NB4 (cell line): ENCODE measurements at places on chromosomes 7 and 10.

DNA sequence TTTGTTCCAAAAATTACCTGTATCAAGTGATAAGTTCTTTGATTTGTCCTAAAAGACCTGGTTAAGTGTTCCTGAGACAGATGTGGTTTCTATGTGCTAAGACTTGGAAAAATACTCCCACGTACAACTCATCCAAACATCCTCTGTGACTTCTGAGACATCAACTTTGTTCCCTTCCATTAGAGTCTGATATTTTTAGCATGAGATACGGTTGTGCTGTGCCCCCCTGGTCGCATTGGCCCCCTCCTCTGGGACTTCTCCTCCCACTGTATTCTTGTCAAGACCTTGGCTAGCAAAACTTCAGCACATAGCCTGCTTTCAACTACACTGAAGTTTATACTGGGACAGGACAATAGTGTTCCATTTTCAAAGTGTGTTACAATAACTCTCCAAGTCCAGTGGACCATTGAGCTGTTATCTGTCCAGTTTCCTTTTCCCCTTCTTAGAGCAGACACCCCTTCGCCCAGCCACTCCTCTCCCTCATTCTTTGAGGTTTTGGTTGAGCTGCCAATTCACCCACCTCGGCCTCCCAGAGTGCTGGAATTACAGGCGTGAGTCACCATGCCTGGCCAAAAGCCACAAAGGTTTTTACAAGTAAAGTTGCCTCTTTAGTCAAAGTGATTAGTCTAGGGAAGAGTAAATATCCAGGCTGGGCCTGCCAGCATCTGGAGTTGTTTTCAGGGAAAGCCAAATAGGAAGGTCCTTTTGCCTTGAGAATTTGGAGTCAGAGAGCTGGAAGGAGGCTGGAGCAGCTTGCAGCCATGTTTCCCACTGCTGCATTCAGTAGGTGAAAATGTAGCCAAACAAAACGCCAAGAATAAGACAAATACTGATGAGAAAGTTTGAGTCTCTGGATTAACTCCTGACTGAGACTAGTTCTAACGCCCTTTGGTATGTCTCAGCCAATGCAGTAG, 17.8 kb upstream of the PDLIM1 start:
- peak; percentile 80 for DNase-seq

- no peak for DNase-seq
Observed at GRCh38 chr7:106629516-106629915, 31.4 kb downstream of the CCDC71L start.

DNA sequence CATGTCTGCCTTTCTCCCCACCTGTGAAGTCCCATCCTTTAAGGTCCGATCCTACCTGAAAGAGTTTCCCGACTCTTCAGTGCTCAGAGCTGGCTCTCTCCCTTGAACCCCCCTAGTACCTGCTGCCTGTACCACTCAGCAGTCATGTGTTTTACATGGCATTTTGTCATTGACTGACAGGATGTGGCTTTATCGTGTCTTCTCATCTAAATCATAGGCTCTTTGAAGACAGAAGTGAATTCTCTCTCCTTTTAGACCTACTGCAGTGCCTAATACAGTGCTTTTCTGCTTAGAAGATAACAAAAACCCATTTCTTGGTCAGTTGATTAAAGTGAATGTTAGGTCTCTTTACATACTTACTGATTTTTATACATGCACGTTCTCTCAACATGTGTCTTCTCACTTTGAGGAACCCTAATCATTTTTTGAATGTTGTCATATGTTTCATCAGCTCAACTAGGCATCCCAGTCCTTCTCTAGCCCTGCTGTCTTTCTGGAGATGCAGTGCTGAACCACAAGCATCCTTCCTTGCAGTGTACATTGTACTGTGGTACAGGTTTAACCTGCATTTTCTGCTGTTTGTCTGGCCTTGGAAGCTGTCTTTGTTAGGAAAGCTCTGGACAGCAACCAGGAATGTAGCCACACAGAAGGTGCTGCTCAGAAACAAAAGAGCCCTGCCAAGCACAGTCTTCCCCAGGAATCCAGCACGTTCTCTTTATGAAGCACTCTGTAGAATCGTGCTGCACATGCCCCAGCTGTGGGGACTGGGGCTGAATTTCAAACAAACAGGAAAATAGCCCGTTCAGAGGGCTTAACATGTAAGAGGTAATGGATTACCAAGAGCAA, 28.1 kb upstream of the LRRC4 start:
- no peak for DNase-seq

DNA sequence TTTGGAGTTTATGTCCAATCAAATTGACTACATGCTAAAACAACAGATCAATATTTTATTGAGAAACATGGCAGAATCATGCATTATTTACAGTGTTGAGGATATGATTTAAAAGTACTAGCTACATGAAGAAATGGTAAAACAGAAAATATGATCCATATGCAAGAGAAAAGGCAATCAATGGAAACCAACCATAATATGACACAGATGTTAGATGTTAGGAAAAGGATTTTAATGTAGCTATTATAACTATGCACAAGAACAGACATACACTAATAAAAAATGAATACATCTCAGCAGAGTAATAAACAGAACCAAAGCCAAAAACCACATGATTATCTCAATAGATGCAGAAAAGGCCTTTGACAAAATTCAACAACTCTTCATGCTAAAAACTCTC, 166.2 kb upstream of the CACNA2D1 start:
- no peak for DNase-seq

DNA sequence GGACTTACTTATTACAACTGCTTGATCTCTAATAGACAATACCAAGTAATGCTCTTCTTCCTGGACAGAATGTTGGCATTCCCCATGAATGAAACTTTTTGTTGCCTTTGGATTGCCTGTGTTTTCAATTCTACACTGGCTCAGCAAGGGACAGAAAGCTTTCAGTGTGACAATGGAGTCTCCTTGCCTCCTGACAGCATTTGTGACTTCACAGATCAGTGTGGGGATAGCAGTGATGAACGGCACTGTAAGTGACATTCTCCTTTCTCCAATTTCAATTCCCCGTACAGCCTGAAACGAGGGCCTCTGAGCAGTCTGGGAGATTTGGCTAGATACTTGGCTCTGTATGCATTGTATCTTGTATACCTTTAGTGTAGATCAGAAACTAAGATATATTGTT, 290 bp downstream of the MALRD1 start:
- DNase-seq: no peak

DNA sequence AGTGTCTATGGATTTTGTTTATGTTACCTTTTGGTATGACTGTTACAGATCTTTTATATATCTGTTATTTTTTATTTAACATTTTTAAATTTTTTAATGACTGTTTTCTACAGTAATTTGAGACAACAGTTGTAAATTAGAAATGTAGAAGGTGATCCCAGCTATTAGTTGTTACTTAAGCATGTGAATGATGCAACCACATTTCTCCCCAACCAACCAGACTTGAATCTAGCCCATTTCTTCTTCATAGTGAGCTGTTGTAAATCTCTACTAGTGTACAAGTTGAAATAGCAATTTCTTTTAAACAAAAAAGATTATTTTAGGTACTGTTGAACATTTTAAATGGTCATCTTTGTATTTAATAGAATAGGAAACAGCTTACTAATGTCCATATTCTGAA, 18.0 kb downstream of the TMEM106B start:
- DNase-seq: no peak

DNA sequence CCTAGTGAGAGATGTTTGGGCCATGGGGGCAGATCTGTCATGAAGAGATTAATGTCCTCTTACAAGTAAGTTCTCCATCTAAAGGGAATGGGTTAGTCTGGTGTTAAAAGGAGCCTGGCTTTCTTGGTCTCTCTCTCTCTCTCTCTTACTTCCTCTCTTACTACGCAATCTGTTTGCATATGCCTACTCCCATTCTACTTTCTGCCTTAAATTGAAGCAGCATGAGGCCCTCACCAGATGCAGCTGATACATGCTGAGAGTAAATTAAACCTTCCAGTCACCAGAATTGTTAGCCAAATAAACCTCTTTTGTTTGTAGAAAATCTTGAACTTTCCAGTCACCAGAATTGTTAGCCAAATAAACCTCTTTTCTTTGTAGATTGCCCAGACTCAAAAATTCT, 884.1 kb downstream of the NRG3 start:
- no peak for DNase-seq

DNA sequence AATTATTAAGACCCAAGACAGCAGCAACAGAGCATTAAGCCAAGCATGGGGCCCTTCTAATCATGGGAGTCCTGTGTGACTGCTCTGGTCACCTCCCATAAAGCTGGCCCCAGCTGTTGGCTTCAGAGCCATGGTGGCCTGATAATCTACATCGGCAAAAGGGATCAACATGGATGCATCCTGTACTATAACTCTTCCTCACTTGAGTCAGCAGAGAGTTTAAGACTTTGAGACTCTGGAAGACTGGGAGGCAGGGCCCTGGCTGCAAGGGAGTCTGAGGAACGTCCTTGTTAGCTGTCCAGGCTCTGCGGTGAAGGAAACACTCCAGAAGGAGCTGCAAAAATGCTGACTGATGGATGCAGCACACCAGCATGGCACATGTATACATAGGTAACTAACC, 95.0 kb upstream of the KIAA1217 start:
- DNase-seq: no peak

- no peak for DNase-seq
Observed at GRCh38 chr7:157139111-157139809, 534 bp downstream of the UBE3C start.

GRCh38 chr7:29044554-29044953, 86.4 kb upstream of the TRIL start:
- DNase-seq: no peak

GRCh38 chr10:114870486-114870885, 48.9 kb downstream of the FHIP2A start:
- no peak for DNase-seq

DNA sequence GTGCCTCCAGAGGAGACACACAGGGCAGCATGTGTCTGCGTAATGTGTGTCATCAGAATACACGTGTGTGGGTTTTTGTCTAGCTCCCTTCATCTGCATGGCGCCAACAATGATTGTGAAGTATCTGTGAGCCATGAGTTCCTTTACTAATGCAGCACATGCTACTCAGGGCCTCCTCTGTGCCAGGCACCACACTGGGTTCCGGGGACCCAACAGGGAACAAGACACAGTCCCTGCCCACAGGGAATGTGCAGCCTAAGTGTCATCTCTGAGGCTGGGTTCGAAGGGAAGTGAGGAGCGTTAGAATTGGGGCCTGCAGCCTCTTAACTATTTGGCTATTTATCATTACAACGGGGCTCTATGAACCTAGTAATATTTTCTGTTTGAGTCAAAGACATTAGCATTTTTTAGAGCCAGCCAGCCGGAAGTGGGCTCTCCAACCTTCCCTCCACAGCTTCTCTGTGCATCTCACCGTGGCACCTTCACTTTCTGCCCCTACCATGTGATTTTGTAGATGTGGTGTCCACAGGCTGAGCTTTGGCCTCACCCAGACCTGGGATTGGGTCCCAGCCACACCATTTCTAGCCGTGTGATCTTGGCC, 43.9 kb upstream of the SRGN start:
- no peak for DNase-seq

- no peak for DNase-seq
Observed at GRCh38 chr10:43605850-43606322, 352 bp upstream of the ZNF485 start.

GRCh38 chr7:38524786-38525185, 106.4 kb downstream of the AMPH start:
- no peak for DNase-seq

DNA sequence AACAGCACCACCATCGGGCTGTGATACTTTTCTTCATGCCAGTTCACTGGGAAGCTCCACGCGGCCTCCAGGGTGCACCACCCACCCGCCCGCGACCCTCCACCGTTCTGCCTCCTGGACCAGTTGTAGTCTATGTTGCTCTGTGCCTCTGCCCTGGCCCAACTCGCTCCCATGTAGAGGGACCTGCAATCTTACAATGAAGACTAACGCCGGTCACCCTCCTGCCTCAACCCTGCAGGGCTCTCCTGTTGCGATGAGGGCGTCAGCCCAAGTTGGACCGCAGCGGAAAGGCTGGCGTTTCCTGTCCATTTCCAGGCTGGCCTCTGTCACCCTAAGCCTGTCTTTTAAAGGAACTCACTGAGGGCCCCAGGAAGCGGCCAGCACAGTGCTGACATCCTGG, 34.9 kb downstream of the IL15RA start:
- no peak for DNase-seq

- DNase-seq: peak; percentile 76
Observed at GRCh38 chr10:79250259-79250658, 97.0 kb upstream of the PPIF start.

DNA sequence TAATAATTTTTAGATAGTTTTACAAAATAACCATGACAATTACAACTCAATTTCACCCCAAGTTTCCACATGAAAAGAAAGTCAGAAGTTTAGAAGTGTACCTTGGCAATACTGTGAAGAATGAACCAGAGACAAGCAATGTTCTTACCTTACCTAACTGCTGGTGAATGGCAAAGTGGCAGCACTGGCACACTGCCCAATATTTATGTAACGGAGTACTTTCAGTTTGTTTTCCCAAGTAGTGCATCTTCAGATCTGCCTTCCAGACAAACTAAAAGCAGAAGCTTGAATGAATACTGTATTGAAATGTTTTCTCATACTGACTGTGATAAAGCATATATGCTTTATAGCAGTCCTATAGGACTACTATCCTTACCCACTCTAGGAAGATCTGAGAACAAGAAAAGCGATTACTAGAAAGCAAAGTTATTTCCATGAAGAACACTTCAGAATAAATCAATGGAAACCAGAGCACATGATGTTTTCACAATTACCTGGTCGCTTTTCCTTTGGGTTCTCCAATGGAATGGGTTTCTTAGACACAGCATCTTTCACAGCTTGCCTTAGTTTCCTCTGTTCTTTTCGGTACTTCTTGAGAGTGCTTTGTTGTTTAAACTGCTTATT, 1.5 kb downstream of the NOC3L start:
- DNase-seq: peak; percentile 33
